Mucosa of gallbladder (tissue), 1 donor: ENCODE measurements at places on chromosomes 13 and 19. TPM values are rescaled to one million over a fixed set of nuclear protein-coding genes. Genes with fewer than 3 reads are reported as not detected.
A peak's percentile ranks its signal among the peaks of the same experiment; 100 is the strongest.

GRCh38 chr13:113629866-113630265 is 28.1 kb downstream of the ATP4B start:
- DNase-seq: no peak

DNA sequence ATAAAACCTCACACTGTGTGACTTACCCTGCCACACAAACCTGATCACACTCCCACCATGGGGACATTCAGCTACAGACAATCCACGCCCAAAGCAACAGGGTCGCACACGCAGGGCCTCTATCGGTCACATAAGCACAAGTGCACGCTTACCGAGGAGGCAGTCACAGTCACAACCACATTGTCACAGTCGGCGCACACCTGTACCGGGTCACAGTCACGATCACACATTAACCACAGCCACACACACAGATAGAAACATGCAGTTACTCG is 579 bp downstream of the ZNF566 start:
- DNase-seq: no peak

GRCh38 chr13:61900033-61900432 is 484.4 kb upstream of the PCDH20 start:
- no peak for DNase-seq

DNA sequence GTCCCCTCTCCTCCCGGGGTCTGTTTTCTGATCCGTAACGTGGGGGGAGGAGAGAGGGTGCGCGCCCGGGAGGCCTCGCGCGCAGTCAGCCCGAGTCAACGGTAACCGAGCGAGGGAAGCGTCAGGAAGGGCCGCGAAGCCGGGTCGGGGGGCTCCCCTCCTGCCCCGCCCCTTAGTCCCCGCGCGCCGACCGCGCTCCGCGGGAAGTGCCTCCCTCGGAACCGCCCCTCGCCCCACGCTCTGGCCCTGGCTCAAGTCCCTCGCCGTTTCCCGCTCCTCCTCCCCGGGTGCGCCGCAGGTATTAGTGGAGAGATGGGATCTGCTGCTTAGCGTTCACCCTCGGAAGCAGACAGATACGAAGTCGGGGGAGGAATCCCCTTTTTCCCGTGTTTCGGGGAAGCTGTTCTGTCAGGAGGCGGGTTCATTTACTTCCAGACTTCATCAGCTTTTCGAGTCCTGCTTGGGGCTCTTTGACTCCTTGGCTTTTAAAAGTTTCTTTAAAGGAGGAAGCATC is 770 bp downstream of the HNRNPM start:
- DNase-seq: peak; percentile 34

DNA sequence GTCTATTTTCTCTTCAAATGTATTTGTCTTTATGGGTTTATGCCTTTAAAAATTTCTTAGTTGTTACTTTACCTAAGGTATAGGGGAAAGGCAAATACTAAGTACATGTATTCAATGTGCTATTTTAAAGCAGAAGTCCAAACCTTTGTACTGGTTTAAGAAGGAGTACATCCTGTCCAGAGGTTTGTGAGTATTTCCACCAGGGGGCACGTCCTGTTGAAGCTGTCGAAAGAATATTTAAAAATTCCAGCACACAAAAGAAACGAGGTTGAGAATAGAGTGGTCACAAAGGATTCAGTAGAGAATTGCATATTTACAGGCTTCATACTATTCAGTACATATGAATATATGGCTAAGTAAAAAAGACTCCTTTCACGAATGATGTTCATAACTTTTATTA is 59.8 kb downstream of the URI1 start:
- no peak for DNase-seq

DNA sequence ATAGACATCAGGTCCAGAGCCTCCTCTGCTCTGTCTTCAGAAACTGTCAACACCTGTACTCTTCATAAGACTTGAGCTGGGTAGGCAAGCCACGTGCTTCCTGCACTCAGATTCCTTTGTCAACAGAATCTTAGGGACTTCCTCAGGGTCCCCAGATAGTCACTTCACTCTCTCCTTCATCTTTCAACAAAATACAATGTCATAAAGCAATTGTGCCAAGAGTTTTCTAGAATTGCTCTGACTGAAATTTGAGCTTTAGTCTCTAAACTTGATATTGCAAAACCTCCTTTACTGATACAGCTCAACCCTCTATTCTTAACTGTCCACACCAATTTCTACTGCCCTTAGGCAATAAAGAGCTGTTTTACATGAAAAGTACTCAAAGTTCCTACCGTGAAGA is 179.9 kb downstream of the IRS2 start:
- no peak for DNase-seq

GRCh38 chr13:46546084-46546768 is 6.7 kb upstream of the LRCH1 start:
- no peak for DNase-seq

GRCh38 chr13:23707674-23708073 is 137.5 kb downstream of the TNFRSF19 start:
- DNase-seq: no peak

DNA sequence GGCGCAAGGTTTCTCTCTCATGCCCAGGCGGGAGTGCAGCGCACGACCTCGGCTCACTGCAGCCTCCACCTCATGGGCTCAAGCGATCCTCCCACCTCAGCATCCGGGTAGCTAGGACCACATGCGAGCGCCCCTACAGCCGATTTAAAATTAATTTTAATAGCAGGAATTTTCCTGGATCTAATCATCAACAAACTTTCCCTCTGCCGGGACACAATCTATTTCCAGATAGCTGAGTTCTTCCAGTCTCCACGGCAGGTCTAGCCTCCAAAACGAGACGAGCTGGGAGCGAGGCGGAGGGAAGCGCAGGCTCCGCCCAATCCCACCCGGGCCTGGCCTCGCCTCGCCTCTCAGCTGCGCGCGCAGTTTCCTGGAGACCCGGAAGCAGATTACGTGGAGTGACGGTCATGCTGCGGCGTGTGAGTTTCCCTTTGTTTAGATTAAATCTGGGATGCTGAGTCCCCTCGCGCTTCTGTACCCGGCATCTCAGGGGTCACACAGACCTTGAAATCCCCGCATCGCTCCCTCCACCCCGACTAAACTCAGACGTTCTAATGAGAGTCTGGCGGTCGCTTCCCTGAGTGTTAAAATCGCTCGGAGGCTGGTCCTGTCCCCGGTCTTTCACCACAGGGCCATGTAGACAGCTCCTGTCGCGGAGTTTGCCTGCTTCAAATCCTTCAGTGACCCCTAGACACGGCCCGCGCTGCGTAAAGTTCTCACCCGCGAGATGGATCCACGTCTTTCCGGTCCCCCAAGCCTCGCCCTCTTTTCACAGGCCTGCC is at the start of gene ZNF880:
ZNF880 (plus strand) TSS at position 365 of the 782 bp plus-strand sequence; CDS start at position 408, 43 bp downstream.
- DNase-seq: peak; percentile 95

- no peak for DNase-seq
These were observed 29.9 kb downstream of the PBX4 start for GRCh38 chr19:19588546-19588945.

- peak; percentile 38 for DNase-seq
These were observed 14.2 kb downstream of the ONECUT3 start for GRCh38 chr19:1767464-1767933.

DNA sequence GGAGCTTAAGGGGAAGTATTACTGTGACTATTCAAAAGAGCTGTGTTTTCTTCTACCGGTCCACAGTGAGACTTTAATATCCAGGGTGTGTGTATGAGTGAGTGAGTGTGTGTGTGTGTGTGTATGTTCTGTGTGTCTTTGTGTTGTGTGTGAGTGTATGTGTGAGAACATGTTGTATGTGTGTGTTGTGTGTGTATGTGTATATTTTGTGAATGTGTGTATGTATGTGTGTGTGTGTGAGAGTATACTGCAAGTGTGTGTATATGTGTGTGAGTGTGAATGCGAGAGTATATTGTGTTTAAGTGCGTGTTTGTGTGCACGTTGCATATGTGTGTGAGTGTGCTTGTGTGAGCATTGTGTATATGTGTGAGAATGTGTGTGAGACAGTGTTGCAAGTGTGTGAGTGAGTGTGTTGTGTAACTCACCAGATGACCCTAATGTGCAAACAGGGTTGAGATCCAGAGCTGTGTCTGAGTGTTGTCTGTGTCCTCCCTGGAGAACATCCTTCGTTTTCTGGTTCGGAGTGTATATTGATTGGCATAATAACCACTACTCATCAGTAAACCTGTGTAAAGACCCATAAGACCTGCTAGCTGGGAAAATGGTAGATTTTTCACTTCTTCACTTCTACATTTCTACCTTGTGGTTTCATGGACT is 101.1 kb upstream of the RNF113B start:
- no peak for DNase-seq

DNA sequence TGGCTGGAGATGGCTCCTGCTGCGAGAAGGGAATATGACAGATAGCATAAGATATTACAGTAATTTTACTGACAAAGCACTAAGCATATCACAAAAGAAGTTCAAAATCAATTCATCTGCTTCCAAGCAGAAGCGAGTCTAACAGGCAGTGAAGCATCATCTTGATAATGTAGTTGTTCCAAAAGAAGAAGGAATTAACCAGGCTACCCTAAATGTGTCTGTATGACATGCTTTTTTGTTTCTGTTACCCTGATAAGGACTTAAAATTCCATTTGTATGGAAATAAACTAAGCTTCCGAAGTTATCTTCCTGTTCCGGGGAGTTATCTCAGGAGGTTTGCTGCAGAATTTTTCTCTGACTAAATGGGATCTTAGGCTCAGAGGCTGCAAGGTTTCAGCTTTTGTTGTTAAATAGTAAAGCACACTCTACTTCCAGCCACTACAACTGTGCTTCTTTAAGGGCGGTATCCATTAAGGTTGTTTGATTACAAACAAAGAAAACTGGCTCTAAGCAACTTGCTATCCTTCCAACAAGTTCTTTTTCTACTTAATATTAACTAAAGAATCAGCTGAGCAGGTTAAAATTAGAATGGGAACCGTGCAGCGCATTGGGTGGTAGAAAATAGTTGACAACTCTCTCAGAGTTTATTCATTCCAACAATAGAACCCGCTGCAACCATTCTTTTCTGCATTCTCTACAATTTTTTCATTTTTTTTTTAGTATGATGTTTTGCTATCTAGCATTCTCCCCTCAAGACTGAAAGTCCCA is 607.3 kb downstream of the UQCRFS1 start:
- no peak for DNase-seq

- peak; percentile 47 for DNase-seq
These were observed 1.1 kb downstream of the ARGLU1 start for GRCh38 chr13:106566641-106567473.

GRCh38 chr19:44607049-44607448 is 6.3 kb upstream of the IGSF23 start:
- DNase-seq: peak; percentile 17

- DNase-seq: no peak
These were observed 154.3 kb downstream of the SIPA1L3 start for GRCh38 chr19:38061294-38061693.

DNA sequence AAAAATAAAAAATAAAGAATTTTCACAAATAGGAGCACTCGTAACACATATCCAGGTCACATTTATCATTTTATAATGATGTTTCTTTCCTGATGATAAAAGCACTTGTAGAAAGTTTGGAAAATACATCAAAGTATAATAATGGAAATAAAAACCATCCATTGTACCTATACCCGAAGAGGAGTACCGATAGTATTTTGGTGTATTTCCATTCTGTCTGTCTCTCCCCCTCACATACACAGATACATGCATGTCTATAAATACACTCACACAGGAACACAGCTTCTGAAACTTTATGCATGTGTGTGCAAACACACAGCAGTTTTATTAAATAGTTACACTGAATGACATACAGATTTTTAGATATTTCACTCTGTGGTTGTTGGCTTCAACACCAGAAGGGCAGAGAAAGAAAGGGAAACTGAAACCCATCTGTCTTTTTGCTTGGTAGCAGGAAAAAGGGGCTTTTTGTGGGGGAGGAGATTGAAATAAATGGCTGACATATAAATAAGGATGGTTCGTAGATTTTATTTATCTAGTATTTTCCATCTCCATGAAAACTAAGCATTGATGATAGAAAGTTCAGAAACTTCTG is 114.8 kb downstream of the LRCH1 start:
- no peak for DNase-seq

- no peak for DNase-seq
These were observed 136.4 kb downstream of the PTPRS start for GRCh38 chr19:5204212-5204611.

- DNase-seq: no peak
These were observed 140.6 kb downstream of the IRS2 start for GRCh38 chr13:109645831-109646230.

- peak; percentile 83 for DNase-seq
These were observed 607 bp upstream of the ZNF566 start for GRCh38 chr19:36489920-36490415.

GRCh38 chr19:3471954-3472655 is 8.2 kb downstream of the SMIM24 start:
- DNase-seq: no peak

SGCG gene
- 0.20 TPM for total RNA-seq

ANKLE1 gene
- 0.83 TPM for total RNA-seq

CGB7 gene
- total RNA-seq: 0.14 TPM

ZNF418 gene
- total RNA-seq: 14.1 TPM

DMAC2 gene
- 45.0 TPM for total RNA-seq

ERVV-1 gene
- not detected for total RNA-seq

CAPS gene
- total RNA-seq: 82.5 TPM

URAD gene
- not detected for total RNA-seq

ZIM2 gene
- total RNA-seq: not detected

DLL3 gene
- total RNA-seq: not detected

TEX26 gene
- total RNA-seq: 0.26 TPM

ICAM4 gene
- 0.72 TPM for total RNA-seq

OR10H1 gene
- total RNA-seq: not detected
